Stimulated activated CD4-positive, alpha-beta T cell treated with anti-CD3 and anti-CD28 coated beads, Interleukin-1b, Interleukin-23, amount 100 ng/mL, for 4 hours (primary cell): ENCODE measurements at places on chromosomes 5 and 9.

DNA sequence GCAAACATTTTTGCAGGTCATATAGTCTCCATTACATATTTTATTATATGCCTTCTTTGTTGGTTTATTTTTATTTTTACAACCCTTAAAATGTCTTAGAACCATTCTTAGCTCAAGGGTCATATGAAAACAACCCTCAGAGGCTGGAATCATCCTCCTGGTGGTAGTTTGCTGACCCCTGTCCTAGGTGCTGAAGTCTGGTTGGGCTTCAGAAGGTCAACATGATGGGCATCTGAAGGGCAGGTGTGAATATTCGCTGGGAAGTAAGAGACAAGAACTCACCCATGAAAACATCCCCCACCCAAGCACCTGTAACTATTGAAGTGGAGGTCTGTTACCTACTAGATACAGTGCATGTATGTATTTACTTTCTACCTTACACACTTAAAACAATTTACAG lies 75.4 kb downstream of the OSMR start:
- DNase-seq: no peak

GRCh38 chr5:2836133-2836532 lies 84.7 kb upstream of the IRX2 start:
- DNase-seq: no peak

DNA sequence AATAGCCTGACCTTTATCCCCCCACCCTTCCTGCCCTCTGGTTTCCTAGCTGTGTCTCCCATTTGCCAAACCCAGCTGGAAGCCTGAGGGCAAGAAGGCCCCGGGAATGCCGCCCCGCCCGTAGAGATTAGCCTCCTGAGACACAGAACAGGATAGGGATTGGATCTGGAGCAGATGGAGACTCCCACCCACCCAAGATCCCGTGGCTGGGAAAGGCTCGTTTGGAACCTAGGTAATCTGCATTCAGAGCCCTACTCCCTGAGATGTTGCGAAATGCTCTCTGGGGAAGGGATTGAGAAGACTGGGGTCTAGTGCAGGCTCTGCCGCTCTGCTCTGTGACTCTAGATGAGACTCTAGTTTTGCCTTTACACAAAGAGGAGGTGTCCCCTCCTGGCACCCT lies 10.9 kb downstream of the AQP3 start:
- no peak for DNase-seq

DNA sequence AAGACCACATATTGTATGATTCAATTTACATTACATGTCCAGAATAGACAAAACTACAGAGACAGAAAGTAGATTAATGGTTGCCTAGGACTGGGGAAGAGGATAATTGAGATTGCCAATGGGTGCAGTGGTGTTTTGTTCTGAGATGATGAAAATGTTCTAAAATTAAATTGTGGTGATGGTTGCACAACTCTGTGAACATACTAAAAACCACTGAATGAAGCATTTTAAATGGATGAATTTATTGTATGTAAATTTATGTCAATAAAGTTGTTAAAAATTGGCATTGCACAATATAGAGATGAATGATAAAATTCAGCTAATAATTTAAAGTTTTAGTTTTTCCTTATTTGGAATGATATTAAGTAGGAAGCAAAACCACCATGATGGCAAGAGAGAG lies 109.5 kb upstream of the NR4A3 start:
- DNase-seq: no peak

DNA sequence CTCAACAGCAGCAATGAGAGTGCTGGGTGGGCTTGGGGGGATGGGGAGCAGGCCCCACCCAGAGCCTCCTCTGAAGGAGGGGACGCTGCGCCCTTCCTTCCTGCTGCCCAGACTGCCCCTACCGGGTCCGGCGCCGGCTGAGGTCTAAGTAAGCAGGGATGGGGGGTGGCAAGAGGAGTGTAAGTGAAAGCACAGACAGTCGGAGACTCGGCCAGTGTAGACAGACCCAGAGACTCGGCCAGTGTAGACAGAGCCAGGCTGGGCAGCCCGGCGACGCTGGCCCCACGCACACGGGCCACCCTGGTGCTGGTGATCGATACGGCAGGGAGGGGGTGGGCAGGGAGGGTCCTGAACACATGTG lies 7.4 kb upstream of the ENTPD8 start:
- DNase-seq: no peak

GRCh38 chr5:75640826-75641225 lies 29.6 kb downstream of the ANKDD1B start:
- DNase-seq: no peak

DNA sequence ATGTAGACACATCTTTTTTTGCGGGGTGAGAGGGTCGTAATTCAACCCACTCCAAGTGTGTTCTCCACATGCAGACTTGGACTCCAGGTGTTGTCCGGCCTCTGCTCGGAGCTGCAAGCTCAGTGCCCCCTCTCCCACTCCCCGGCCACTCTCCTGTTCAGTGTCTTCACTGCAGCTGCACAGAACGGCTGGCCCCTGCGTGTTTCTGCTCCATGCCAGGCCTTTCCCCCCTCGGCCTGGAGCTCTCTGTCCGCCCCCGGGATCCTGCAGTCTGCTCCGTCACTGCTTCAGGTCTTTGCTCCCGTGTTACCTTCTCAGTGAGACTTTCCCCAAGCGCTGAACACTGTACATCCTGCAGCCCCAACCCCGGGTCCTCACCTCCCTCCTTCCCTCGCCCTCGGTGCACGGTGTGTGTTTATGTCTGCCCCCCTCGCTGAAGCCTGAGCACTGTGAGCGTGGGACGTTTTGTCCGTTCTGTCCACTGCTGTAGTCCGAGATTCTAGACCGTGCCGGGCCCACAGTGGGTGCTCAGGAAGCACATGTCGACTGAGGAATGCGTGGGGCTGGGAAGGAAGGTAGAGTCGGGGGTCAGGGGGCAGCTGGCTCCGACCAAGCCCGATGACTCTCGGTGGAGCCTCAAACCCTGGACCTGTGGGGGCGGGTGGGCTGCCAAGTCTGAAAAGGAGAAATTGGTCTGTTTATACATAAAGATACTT lies 26.4 kb upstream of the GFPT2 start:
- no peak for DNase-seq

DNA sequence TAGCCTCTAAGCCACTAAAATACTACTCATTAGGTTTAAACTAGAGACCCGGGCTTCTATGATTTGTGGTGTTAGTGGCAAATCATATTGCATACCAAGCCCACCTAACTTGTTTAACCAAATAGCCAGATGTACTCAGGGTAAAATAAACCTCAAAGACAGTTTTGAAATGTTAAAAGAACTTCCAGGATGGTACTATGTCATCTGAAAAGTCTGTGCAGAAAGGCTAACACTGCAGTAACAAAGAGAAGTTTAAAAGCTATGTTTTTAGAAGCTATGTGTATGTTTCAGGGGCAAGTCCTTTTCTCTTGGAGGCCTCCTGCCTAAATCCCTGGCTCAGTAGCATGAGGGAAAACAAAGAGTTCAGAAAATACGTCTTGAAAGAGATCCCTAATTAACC lies 84.9 kb upstream of the IL7R start:
- no peak for DNase-seq

DNA sequence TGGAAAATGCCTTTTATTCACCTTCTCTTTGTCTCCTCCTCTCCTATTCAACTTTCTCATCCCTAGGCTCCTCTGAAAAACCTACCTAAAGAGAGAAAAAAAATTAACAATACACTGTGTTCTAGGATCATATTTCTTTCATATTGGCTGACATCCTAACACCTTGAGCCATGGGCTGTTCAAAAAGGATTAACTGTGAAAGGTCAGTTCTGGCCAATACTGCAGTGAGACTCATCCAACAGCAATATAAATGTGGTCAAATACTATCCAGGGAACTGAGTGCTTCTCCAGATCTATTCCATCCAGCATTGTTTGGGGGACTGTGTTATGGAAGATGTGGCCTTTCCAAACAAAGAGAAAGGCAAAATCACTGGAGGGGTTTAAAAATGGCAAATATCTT lies 131.1 kb upstream of the MOCS2 start:
- no peak for DNase-seq

DNA sequence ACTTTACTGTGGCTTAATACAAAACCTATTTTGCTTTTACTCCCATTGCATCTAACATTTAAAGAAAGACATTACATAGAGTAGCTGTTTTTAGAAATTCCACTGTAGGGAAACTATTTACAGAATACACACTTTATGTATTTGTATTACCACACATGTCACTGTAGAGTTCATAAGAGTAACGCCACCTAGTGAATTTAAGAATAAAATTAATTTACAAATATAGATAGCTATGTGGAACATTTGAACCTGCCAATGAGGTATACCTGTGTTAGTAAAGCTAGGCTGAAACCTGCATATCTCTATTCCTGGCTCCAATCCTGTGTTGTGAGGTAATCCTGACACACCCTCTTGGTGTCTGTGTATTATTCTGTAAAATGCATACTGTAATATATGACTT lies 234.4 kb downstream of the MAST4 start:
- no peak for DNase-seq

- DNase-seq: no peak
These were observed 273.0 kb downstream of the ELAVL2 start for GRCh38 chr9:23552876-23553601.

GRCh38 chr5:60677850-60678664 lies 21.9 kb downstream of the DEPDC1B start:
- DNase-seq: no peak

DNA sequence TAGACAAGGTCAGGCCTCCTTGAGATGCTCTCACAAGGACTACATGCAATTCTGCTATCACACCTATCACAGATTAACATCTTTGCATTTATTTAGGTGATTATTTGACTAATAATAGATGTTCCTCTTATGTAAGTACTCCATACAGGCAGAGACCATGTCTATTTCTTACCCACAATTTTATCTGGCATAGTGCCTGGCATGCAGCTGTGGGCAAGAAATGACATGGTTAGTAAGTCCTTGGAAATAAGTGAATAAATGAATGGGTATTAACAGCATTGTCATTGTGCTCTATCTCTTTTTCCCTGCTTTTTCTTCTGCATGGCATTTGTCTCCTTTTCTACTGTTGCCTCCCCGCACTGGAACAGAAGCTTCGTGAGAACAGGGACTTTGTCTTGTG lies 49.4 kb downstream of the SLC22A5 start:
- DNase-seq: no peak
